Neural crest cell (in vitro differentiated cells): ENCODE measurements at places on chromosomes 2 and 18. TPM values are rescaled to one million over a fixed set of nuclear protein-coding genes. Genes with fewer than 3 reads are reported as not detected.

DNA sequence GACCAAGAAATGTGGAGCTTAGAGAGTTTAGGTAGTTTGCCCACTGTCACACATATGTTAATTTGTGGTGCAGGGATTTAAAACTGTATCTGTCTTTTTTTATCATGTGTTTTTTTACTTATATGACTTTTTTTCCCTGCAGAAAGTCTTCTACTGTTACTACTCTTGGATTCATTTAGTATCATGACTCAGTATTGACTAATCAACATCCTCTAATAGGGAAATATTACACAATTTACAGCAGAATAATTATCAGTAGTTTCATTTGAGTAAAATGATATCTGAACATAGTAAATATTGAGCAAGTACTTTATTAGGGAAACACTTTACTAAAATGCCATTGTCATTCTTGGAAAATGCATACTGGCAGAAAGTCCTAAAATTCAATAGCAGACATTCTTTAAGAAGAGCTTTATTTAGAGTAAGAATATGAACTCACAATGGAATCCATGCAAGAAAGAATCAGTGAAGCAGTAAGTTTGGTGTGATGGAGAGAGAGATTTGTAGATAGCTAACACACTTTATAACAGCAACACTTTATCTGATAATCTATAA is 425.9 kb upstream of the SLC8A1 start:
- H3K27ac ChIP-seq: no peak overlapping the region
- no peaks in the 10 kb centered on the region for H3K36me3 ChIP-seq
- no peak overlapping the region for H3K4me3 ChIP-seq
- no peak for DNase-seq
- no peaks in the 10 kb centered on the region for H3K27me3 ChIP-seq

DNA sequence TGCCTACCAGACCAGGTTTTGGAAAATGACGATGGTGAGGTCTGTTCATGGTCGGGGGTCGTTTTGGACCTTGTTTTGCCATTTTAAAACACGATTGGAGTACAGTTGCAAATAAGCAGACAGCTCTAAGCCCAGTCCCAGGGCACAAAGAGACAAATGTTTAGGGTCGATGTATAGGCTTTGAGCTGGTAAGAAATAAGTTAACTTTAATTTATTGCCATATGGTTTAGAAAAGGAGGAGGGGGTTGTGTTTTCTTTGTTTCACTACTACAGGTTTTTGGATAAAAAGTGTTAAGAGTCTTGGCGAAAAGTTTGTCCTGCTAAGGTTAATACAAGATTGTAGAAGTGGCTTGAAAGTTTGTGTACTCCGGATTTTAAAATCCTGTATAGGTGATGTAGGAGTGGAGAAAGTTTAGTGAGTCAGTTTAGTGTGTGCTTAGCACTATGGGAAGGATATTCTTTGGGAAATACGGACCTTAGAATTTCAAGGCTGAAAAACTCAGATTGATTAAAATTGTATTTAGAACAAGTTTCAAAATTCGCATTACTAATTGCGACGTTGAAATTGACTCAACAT is 1.3 kb downstream of the KCMF1 start:
- peak overlapping the region; percentile 81 for H3K27ac ChIP-seq
- DNase-seq: no peak
- no peaks in the 10 kb centered on the region for H3K27me3 ChIP-seq

DNA sequence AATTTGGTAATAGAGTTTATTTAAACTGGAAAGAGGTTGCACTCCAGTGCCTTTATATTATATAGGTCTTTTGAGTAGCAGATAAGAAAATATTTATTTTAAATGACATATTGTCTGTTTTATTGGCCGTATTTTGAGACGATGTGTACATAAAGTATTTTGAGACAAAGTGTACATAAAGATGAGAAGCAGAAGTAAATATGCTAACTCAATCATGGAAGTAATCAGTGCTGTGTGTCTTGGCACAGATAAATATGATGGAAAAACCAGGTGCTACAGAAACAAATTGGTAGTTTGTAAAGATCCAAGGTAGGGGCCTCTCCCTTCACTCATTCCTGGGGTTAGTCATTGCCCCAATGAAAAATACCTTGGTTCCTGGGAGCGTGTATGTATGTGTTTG is 382.9 kb downstream of the DSEL start:
- peaks cover 20% of the 10 kb centered on the region for H3K4me1 ChIP-seq
- no peaks in the 10 kb centered on the region for H3K27me3 ChIP-seq
- no peak for DNase-seq
- no peaks in the 10 kb centered on the region for H3K36me3 ChIP-seq
- H3K4me3 ChIP-seq: no peak overlapping the region

DNA sequence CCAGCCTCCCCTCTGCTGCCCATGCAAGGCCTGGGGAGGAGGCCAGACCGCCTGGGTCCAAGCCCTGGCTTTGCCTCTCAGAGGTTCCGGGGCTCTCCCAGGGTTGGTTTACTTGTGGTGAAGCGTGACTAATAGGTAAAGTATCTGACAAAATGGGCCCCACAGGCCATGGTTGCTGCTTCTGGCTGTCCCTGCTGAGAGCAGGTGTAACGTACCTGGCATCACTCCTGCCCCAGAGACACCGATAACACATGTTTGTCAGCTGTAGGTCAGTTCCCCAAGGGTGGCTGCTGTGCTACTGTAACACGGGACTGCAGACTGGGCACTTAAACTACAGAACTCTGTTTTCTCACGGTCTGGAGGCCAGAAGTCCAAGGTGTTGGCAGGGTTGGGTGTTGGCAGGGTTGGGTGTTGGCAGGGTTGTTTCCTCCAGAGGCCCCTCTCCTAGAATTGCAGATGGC is 34.1 kb downstream of the ODC1 start:
- H3K27me3 ChIP-seq: no peaks in the 10 kb centered on the region
- no peaks in the 10 kb centered on the region for H3K36me3 ChIP-seq
- DNase-seq: no peak

DNA sequence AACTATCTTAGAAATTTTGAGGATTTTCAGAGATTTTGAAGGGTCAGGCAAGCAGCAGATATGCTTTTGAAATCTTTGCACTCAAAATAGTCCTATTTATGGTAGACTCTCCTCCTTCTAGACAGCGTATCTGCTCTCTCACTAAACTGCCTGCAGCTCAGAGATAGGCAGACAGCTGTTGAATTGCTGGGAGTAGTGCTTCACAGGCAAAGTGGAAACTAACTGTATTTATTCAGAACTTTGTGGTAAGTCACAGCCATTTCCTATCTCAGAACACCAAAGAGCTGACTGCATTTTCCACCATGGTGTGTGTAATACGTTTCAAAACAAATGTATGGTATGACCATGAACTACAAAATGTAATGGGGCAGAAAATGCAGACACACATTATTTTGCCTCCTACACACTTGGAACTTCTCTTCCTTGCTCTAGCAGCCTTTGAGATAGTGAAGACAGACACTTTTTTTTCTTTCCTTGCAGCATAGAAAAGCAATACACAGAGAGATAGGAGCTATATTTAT is 352.4 kb downstream of the LRP1B start:
- no peak for DNase-seq
- H3K27ac ChIP-seq: no peak overlapping the region
- no peaks in the 10 kb centered on the region for H3K4me1 ChIP-seq
- H3K36me3 ChIP-seq: no peaks in the 10 kb centered on the region

DNA sequence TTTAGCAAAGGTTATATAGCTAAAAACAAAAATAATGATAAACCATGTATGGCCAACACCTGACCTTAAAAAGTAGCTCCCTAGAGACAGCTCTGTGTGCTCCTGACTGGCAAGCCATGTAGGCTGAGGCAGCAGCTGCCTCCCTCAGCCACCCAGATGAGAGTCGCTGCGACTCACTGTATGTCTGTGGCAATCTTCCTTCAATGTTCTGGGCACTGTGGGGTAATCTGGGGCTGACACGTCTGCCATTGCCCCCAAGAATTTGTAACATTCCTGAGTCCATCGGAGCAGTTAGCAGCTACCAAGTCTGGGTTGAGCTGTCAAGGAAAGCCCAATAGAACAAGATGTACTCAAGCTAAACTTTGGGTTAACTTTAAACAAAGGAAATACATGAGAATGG is 106.4 kb upstream of the DAPL1 start:
- DNase-seq: no peak
- no peak overlapping the region for H3K27ac ChIP-seq
- H3K27me3 ChIP-seq: peaks cover 5% of the 10 kb centered on the region

DNA sequence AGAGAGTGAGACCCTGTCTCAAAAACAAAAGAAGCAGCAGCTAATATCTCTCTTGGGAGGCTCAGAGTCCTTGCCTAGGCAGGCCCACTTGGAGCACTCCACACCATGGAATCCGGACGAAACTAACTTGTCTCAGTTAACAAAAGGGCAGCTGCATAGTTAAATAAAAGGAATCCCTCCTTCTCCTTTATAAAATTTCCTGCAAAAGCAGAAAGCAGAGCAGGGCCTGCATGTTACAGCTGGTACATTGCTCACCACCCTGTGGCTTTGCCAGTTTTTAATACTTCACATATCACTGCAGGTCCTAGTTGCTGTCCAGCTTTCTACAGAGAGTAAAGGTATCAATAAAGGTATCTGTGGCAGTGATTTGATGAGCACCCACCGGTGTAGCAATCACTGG is 93.6 kb downstream of the ASAP2 start:
- H3K4me1 ChIP-seq: peaks cover 17% of the 10 kb centered on the region
- no peak overlapping the region for H3K27ac ChIP-seq
- H3K36me3 ChIP-seq: peaks cover 11% of the 10 kb centered on the region
- H3K27me3 ChIP-seq: no peaks in the 10 kb centered on the region
- no peak overlapping the region for H3K4me3 ChIP-seq
- no peak for DNase-seq

- DNase-seq: no peak
- H3K27me3 ChIP-seq: no peaks in the 10 kb centered on the region
- peak overlapping the region; percentile 85 for H3K27ac ChIP-seq
- peaks cover 3% of the 10 kb centered on the region for H3K36me3 ChIP-seq
- H3K4me3 ChIP-seq: peak overlapping the region; percentile 80
- peaks cover 75% of the 10 kb centered on the region for H3K4me1 ChIP-seq
These were observed 107.1 kb upstream of the PKDCC start for GRCh38 chr2:41940745-41941063.

The SLC4A3 gene
- 10.0 and 11.4 TPM in 2 replicates for total RNA-seq

The UPP2 gene
- total RNA-seq: not detected in 2 replicates

The AGXT gene
- total RNA-seq: not detected in 2 replicates

The PLEK gene
- total RNA-seq: not detected in 2 replicates

The POTEJ gene
- not detected in 2 replicates for total RNA-seq
